SIG-M5 (cell line): ENCODE measurements at places on chromosomes 16 and 17.

- DNase-seq = no peak
These were observed 1.3 kb upstream of the LRRC37A3 start for GRCh38 chr17:64920419-64921172.

GRCh38 chr16:88356727-88357199 is 26.0 kb upstream of the ZNF469 start:
- no peak for DNase-seq

DNA sequence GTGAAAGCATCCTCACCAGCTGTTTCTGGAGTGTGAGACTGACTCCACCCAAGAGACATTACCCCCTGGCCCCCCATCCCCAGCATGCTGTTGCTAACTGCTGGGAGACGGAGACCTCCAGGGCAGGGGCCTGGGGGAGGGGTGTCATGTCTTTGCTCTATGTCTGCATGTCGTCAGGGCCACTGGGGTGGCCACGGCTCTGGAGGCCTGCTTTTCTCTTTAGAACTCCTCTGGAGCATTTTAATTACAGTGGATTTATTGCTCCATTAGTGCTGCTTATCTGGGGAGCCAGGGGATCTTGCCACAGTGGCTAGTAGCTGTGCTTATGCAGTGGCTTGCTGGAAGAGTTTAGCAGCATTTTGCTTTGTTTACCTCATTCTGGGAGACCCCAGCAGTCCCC is 32.3 kb downstream of the CLEC16A start:
- no peak for DNase-seq

DNA sequence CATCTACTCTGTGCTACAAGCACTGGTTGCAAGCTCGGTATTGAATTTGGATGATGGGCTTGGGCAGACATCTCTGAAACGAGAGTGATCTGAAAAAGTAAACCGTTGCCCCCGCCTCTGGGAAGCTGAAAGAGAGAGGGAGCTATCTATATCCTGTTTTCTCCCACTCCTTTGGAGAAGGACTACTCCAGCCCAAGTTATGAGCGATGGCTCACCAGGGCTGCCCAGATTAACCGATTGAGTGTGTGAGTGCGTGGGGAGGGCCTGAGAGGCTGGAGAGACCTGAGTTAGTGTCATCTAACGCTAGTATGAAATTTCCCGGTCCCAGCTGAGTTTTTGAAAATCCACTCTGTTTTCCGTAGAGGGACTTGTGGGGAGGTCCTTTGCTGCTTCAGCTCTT is 11.5 kb downstream of the MGAT5B start:
- DNase-seq = no peak

- no peak for DNase-seq
These were observed 27.3 kb upstream of the UBE2G1 start for GRCh38 chr17:4393806-4394205.

GRCh38 chr16:48217708-48218107 is 26.4 kb upstream of the LONP2 start:
- no peak for DNase-seq

GRCh38 chr16:88628512-88628974 is 9.8 kb upstream of the IL17C start:
- DNase-seq = no peak

- no peak for DNase-seq
These were observed 66.0 kb downstream of the CDK12 start for GRCh38 chr17:39527220-39527813.

DNA sequence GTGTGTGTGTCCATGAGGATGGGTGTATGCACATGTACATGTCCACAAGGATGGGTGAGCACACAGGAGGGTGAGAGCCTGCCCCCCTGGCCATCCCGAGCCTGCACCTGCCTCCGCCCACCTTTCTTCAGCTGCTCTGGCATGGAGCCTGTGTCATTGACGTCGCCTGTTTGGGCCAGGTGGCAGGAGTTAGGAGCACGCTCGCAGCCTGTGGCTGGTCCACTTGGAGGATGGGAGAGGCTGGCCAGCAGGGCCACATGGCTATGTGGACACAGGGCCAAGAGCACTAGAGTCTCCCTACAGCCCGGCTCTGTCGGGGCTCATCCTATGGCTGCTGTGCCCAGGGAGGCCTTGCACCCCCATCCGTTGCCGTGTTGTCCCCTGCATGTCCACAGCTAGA is 21.4 kb downstream of the BAHCC1 start:
- DNase-seq = no peak

- no peak for DNase-seq
These were observed 6.6 kb upstream of the BMERB1 start for GRCh38 chr16:15427648-15428239.

GRCh38 chr16:19898924-19899604 is 14.4 kb upstream of the GPRC5B start:
- DNase-seq = no peak

GRCh38 chr16:29804455-29805231 is 1.7 kb upstream of the MAZ start:
- DNase-seq = no peak

DNA sequence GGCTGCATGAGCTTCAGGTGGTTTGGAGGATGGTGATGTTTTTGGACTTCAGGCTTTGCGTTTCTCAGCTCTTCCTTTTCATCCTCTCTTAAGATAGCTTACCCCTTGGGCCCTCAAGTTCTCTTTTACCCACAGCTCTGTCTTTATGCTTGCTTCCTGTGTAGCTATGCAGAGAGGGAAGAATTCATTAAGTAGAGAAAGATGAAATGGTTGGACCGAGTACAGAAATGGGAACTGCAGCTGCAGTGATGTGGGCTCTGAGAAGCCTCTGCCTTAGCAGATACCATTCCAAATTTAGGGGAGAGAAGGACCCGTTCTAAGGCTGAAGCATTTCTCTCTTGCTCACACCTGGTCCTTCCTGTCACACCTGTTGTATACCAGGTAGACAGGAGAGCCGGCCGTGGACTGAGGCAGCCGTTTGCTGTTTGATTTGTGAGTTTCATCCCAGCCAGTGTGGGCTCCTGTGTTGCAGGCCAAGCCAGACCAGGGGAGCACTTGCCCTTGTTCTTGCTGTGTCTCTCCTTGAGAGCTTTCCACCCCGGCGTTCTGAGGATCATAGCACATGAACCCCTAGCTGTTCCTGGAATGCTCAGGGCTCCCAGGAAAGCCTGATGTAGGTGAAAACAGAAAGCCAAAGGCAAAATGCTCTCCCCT is 392.7 kb downstream of the CPPED1 start:
- DNase-seq = no peak

- DNase-seq = no peak
These were observed 6.0 kb downstream of the CCDC137 start for GRCh38 chr17:81672504-81672903.

- DNase-seq = no peak
These were observed 167.1 kb upstream of the ZFHX3 start for GRCh38 chr16:73214825-73215677.

DNA sequence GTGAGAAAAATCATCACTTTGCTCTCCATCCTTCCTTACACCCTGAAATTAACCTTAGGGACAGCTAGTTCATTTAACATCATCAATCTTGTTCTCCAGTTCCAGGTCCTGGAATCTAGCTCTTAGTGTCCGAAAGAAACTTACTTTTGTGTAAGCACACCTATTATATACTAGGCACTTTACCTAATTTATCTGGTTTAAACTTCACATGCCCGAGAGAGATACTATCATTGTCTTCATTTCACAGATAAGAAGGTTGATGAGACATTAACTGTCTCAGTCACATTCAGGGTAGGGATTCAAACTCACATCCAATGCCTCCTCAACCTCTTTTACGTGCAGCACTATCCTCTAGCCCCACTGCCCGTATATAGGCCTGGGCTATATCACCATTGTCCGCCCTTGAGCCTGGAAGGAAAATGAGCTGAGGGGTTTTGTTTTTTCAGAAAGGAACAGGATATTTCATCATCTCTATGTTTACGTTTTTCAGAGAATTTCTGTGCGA is 501 bp upstream of the AP2B1 start:
- peak; percentile 68 for DNase-seq
